ENCODE measurements at places on chromosomes 4 and X. TPM values are rescaled to one million over a fixed set of nuclear protein-coding genes. Genes with fewer than 3 reads are reported as not detected.

The ARX gene
- total RNA-seq: not detected

The POU4F2 gene
- not detected for total RNA-seq

The CMC4 gene
- total RNA-seq: 31.9 TPM

The OTC gene
- not detected for total RNA-seq

The PPBP gene
- not detected for total RNA-seq

The PAK3 gene
- 2.1 TPM for total RNA-seq

The SLC9B1 gene
- total RNA-seq: not detected

The UGT2B10 gene
- total RNA-seq: not detected

The ADAMTS3 gene
- 3.2 TPM for total RNA-seq

The GLOD5 gene
- not detected for total RNA-seq

The ZNF157 gene
- total RNA-seq: 0.07 TPM

The EDNRA gene
- total RNA-seq: 2.4 TPM

The SPANXA2 gene
- not detected for total RNA-seq

The TKTL2 gene
- not detected for total RNA-seq

The AMTN gene
- not detected for total RNA-seq

The AFP gene
- not detected for total RNA-seq

The VSIG1 gene
- 4.8 TPM for total RNA-seq

The SLC10A6 gene
- total RNA-seq: not detected

The SHROOM4 gene
- total RNA-seq: not detected

The PDK3 gene
- total RNA-seq: 24.4 TPM

The CABS1 gene
- total RNA-seq: not detected
